Naive thymus-derived CD4-positive, alpha-beta T cell (primary cell): ENCODE measurements at places on chromosomes 16 and 17.
A peak's percentile ranks its signal among the peaks of the same experiment; 100 is the strongest.

DNA sequence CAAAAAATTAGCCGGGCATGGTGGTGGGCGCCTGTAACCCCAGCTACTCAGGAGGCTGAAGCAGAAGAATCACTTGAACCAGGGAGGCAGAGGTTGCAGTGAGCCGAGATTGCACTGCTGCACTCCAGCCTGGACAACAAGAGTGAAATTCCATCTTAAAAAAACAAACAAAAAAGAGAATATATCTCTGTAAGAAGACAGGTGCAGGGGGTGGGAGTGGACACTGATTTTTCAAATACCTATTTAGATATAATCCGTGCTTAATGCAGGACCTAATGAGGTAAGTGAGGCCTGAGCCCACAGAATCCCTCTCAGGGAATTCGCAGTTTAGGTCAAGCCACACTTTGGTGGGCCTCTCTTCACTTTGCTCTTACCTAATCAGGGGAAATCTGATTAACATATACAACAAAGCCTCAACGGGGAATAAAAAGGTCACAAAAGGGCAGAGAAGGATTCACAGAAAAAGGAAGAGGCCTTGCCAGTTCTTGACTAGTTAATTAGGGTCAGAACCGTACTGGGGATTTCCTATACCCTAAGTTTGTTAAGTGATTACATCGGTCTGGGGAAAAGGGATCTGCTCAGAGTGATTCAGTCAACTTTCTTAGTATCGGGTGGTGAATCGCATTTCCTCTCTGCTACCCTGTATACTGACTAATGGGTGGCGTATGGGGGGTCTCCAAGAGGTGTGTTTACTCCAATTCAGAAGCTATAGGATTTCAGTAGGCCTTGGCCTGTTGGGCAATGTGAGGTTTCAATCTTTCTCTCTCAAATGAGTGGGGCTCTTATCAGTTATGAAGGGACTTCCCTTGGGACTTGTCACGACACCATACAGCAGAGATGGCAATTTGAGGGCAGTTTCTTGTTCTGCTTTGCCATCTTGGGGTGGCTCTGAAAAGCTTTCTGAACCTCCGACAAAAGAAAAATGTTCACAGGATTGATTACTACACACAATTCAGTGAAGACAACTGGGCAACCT is 1.9 kb upstream of the NFAT5 start:
- H3K36me3 ChIP-seq, result no peaks in the 10 kb centered on the region
- peak; percentile 54 for DNase-seq
- no peaks in the 10 kb centered on the region for H3K27me3 ChIP-seq
- peak overlapping the region; percentile 43 for H3K4me3 ChIP-seq
- peak overlapping the region; percentile 97 for H3K27ac ChIP-seq
- H3K4me1 ChIP-seq, result peaks cover 26% of the 10 kb centered on the region

GRCh38 chr16:55221836-55222235 is 102.2 kb upstream of the IRX6 start:
- no peaks in the 10 kb centered on the region for H3K4me1 ChIP-seq
- H3K27ac ChIP-seq, result no peak overlapping the region
- no peak for DNase-seq
- no peak overlapping the region for H3K4me3 ChIP-seq

- H3K4me1 ChIP-seq, result no peaks in the 10 kb centered on the region
- no peak for DNase-seq
- H3K36me3 ChIP-seq, result peaks cover 43% of the 10 kb centered on the region
- H3K27ac ChIP-seq, result no peak overlapping the region
- H3K4me3 ChIP-seq, result no peak overlapping the region
Measured at GRCh38 chr17:64533784-64534183, 27.0 kb downstream of the CEP95 start.

- no peaks in the 10 kb centered on the region for H3K4me1 ChIP-seq
- no peak for DNase-seq
- H3K36me3 ChIP-seq, result peaks cover 44% of the 10 kb centered on the region
- no peaks in the 10 kb centered on the region for H3K27me3 ChIP-seq
- no peak overlapping the region for H3K27ac ChIP-seq
- no peak overlapping the region for H3K4me3 ChIP-seq
Measured at GRCh38 chr17:6603744-6604325, 36.7 kb downstream of the KIAA0753 start.

- H3K27me3 ChIP-seq, result no peaks in the 10 kb centered on the region
- DNase-seq, result peak; percentile 43
- no peak overlapping the region for H3K27ac ChIP-seq
- H3K4me3 ChIP-seq, result no peak overlapping the region
- no peaks in the 10 kb centered on the region for H3K4me1 ChIP-seq
Measured at GRCh38 chr16:4404247-4404966, 12.0 kb downstream of the CORO7 start.

DNA sequence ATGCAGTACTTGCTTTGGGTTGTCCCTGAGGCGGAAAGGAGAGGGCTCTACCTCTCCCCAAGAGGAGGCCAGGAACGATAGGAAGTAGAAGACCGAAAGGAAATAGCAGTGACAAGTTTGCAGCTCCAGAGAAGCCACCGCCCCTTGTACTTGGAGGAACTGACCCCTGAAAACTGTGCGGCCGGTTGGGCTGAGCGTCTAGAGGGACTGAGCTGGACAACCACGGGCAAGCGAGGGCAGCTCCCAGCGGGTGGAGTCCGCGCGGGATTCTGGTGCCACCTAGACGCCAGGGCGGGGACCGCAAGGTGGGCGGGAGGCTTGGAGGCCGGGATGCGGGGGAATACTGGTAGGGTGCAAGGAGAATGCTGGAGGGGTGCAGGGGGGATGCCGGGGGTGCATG is 1.3 kb upstream of the SLC6A4 start:
- no peak overlapping the region for H3K27ac ChIP-seq
- H3K27me3 ChIP-seq, result peaks cover 7% of the 10 kb centered on the region
- peaks cover 6% of the 10 kb centered on the region for H3K4me1 ChIP-seq
- no peak overlapping the region for H3K4me3 ChIP-seq

DNA sequence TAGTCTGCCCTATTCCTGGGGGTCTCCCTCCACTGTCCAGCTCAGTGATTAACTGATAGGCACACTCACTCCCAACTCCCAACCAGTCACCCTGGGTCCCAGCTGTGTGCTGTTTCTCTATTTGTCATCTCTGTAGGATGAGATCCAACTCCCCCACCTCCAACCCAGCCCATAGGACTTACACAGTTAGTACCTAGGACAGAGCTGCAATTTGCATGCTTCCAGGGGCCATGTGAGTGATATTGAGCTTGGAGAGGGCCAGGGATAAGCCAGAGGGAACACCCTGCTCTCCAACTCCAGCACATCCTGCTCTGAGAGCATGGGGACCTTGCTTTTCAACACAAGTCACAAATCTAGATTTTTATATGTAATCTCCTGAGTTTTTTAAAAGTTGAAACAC is 8.8 kb downstream of the C17orf113 start:
- H3K36me3 ChIP-seq, result no peaks in the 10 kb centered on the region
- DNase-seq, result no peak
- no peaks in the 10 kb centered on the region for H3K4me1 ChIP-seq
- no peak overlapping the region for H3K4me3 ChIP-seq
- no peak overlapping the region for H3K27ac ChIP-seq

- no peak overlapping the region for H3K27ac ChIP-seq
- H3K27me3 ChIP-seq, result no peaks in the 10 kb centered on the region
- DNase-seq, result no peak
- peaks cover 14% of the 10 kb centered on the region for H3K4me1 ChIP-seq
- peaks cover 1% of the 10 kb centered on the region for H3K36me3 ChIP-seq
Measured at GRCh38 chr17:28579526-28579925, 2.8 kb upstream of the ALDOC start.

DNA sequence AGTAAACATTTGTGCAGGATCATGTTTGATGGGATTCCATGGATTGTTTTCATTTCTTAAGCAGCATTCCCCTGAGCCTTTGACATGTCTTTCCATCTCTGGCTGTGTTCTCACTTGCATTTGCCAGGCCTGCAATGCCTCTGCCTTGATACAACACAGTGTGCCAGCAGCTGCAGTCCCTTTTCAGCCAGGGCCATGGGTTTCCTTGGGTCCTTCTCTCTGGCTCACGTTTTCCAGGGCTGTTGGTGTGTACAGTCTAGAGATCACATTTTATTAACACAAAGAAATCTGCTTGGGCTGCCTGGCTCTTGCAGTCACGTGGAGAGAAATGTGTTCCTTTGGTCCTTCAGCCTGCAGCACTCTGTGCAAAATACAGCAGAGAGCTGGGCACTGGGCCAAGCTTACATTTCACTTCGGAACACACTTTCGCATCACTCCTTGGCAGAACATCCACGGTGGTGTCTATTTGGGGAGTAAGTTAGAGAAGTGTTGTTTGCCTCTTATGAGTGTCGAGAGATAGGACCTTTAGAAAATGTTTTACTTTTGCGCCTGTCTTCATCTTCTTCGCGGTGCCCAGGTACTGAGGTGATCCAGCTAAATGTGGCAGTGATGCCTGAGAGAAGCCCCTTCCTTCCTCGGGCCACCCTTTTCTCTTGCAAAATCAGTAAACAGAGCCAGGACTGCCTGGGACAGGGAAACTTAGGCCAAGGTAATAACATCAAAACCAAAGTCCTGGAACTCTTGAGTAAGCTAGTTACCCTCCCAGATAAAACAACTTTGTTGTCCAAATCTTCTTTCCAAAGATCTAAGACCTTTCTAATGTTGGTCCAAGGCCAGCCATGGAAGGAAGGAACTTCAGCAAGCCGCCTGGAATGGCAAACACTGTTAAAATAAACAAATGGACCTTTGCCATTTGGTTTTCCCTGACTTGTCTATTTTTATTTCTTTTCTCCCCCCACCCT is 20.9 kb downstream of the HLF start:
- H3K4me3 ChIP-seq, result no peak overlapping the region
- DNase-seq, result no peak
- H3K36me3 ChIP-seq, result no peaks in the 10 kb centered on the region
- H3K27ac ChIP-seq, result no peak overlapping the region
